Iris pigment epithelial cell (primary cell): ENCODE measurements at places on chromosomes 5 and 9.

DNA sequence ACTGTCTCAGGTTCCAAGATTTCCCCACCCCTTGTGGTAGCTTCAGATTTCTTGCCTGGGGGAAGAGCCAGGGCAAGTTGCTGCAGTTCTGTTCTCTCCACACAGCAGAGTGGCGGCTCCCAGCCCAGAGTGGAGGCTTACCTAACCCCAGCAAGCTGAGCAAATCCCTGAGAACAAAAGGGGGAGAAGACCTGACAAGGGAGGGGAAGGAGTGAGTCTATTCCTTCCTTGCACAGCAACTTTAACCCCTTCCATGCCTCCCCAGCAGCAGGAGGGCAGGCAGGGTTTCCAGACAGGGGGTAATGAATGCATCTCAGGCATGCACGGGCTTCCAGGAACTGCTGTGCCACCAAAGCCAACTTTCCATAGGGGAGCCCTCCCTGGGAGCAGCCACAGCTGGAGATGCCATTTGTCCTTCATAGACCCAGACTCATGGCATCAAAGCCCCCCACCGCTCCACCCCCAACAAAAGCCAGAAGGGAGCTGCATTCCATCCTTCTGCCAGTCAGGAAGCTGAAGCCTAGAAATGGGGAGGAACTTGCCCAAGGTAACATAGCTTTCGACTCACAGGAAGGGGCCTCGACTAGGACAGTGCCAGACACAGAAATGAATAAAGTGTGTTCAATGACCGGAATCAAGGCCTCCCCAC is 28.8 kb upstream of the FAT2 start:
- no peak for DNase-seq

- no peak for DNase-seq
Observed at GRCh38 chr5:100424017-100424416, 111.2 kb upstream of the FAM174A start.

GRCh38 chr9:37790096-37790495 is 5.2 kb upstream of the EXOSC3 start:
- no peak for DNase-seq

- no peak for DNase-seq
Observed at GRCh38 chr9:113746486-113746885, 129.6 kb upstream of the ZNF618 start.

DNA sequence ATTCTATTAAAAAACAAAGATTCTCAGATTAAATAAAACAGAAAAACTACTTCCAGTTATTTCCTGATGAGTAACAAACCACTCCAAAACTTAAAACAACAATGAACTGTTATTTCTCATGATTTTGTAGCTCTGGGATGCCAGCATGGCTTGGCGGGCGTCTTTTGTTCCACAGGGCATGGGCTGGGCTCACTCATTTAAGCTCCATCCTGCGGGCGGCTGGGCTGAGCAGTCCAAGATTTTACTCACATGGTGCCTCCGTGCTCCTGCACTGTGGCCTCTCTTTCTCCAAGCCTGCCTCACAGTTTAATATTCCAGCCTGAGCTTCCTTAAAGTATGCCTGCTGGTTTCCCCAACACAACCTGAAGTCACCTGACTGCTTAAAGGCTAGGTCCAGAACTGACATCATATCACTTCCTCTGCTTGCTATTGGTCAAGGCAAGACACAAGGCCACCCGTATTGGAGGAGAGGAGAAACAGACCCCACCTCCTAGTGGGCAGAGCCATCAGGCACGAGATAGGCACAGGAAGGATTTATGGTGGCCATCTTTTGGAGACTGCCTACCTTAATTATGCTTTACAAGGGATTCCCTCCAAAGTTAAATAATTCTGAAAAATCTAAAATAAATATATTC is 41.6 kb upstream of the ZBTB43 start:
- DNase-seq, result no peak

DNA sequence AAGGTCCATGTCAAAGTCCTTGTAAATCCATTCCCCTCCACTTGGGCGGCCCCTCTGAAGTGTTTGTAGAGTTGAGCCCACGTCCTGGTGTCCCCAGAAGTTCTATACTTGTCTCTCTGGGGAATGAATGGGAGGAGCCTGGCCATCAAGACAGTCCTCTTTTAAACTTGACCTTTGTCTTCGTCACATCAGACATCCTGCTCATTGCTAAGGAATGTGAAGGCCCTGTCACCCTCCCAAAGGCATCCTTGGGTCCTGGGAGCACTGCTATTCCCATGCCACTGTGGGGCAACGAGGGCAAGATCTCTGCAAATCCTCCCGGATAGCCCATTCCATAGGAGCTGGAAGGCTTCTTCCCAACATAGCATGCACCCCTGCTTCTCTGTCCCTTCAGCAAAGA is 235.5 kb downstream of the SLIT3 start:
- DNase-seq, result no peak

- no peak for DNase-seq
Observed at GRCh38 chr9:131013771-131014676, 5.0 kb downstream of the LAMC3 start.

- no peak for DNase-seq
Observed at GRCh38 chr9:124277420-124277819, 19.7 kb downstream of the NEK6 start.

GRCh38 chr9:91896513-91897121 is 53.4 kb downstream of the ROR2 start:
- peak; percentile 63 for DNase-seq

DNA sequence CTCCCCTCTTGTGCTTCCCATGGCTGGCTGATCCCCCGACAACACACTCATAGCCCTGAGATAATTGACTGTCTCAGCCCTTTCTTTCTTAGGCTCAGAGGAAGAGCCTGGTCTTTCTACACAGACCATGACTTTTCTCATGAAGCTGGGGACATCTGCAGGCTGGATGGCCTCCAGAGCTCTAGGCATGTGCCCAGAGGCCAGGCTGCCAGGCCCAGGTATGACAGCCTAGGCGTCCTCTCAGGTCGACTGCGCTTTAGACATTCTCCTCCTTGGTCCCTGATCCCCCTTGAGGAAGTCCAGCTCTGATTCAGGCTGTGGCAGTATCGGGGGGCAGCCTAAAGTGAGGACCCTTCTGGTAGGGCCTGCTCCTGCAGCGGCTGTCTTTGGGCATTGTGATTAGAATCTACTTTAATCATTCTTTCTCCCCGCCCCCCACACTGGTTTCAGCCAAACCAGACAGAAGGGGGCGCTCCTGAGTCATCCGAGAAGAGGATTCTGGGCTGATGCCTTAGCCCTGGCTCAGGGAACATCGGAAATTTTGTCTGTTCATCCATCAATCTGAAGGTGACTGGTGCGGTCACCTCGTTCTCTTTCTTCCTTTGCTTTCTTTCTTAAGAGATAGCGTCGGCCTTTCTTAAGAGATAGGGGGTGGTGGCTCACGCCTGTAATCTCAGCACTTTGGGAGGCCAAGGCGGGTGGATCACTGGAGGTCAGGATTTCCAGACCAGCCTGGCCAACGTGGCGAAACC is 66.5 kb upstream of the HSPA9 start:
- peak; percentile 63 for DNase-seq

- peak; percentile 31 for DNase-seq
Observed at GRCh38 chr5:93576994-93577853, 3.8 kb downstream of the NR2F1-AS1 start.

DNA sequence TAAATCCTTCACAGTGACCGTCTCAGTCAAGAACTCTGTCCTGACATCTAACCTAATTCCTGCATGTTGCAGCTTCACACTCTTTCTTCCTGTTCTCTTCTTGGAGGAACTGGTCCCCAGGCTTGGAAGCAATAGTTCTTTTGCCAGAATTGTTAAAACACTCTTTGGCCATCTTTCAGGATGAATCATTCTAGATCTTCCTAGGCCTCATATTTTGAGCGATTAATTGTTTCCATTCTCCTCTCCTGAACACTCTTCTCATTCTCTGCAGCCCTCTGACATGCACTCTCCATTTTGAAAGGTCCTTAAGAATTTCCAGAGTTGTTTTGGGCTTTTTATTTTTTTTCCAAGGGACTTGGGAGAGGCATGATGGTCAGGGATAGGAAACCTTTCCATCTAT is 85.8 kb downstream of the FAM114A2 start:
- DNase-seq, result no peak

DNA sequence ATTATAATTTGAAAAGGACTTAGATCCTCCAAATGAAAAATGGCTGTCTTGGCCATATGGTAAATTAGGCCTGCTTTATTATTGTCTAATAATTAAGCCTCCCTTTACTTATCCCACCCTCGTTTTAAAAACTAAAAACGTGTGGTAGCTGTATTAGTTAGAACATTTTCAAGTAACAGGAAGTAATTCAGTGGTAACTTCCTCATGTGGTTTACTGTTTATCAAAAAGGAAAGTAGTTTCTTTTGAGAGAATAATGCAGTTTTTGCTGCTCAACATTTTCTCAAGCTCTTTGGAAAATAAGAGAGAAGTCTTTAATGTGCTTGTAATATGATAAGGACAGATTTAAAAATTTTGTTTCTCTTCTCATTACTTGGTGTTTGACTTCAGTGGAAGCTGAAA is 26.0 kb downstream of the ZCCHC7 start:
- no peak for DNase-seq

GRCh38 chr9:1332156-1332555 is 282.0 kb downstream of the DMRT2 start:
- no peak for DNase-seq

DNA sequence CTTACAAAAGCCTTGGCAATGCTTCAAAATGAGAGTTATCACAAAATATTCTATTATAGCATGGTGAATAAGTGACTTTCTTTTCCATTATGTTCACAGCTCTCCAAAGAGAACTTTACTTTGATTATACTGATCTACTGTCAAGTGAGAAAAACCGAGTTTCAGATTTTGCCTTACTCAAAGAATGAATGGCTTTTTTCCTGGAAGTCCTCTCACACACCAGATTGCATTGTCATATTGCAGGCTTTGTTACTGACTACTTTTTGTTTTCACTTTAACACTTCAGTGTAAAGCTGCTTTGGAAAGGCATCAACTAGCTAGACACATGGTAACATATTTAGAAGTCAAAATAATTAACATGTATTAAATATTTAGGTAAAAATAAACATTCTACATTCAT is 765.2 kb upstream of the NUDT12 start:
- DNase-seq, result no peak

DNA sequence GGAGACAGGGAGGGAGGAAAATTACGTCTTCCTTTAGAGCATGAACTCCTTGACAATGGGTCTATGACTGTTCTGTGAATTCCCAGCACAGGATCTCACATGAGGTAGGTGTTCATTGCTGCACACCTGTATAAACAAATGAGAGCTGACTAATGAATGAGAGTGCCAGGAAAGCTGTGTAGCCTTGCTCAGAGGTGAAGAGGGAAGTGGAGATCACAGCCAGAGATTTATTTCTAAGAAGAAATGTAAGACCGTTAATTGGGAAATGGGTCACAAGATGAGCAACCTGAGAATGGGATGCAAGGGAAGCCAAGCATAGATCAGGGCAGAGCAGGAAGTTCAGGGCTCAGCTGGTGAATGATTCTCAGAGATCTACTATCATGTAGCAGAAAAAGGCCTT is 295.1 kb downstream of the CDK5RAP2 start:
- DNase-seq, result no peak

DNA sequence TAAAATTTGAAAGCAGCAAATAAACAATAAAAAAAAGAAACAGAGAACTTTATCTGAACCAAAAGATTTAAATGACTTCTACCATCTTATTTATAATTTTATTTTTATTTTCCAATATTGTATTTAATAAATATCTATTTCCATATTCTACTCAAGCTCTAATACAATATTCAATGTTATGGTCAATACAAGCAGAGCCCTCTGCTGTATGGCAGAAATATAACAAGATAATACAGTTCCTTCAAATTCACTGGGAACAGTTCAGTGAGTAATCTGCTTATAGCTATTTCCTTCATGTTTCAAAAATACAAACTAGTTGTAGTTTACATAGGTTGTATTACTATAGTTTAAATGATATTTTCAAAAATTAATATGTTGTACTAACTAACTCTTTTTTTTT is 332.7 kb downstream of the PRDM9 start:
- no peak for DNase-seq

DNA sequence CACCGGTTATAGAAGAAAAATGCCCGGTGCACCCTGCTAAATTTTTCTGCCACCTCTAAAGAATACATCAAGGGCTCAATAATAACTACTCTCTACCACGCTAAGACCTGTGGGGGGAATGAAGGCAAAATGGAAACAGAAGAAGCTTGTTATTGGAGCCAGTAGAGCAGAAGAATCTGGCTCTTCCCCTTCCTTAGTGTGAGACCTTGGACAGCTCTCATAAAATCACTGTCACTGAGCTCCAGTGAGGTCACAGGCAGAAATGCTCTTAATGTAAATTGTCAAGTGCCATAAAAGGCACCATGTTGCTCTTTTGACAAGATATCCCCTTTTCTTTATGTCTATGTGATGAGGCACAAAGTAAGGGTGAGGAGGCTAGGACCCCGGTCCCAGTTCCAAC is 74.4 kb downstream of the ASTN2 start:
- no peak for DNase-seq

DNA sequence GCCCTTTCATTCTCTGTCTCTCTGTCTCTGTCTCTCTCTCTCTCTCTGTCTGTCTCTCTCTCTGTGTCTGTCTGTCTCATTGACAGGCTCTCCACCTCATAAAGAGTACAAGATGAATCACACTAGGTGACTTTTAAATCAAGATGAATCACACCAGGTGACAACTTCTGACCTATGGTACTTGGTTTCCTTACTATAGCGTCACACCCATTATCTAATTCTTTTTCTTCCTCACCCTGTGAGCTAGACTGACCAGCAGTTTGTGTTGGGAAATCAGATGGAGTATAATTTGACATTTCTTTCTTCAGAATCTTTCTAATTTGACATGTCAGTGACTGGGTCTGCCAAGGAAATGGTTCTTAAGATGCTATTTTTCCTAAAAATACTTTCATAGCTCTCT is 232.9 kb downstream of the ARRDC3 start:
- DNase-seq, result peak; percentile 56
